Calu3 (cell line): ENCODE measurements at places on chromosomes 3 and 15. TPM values are rescaled to one million over a fixed set of nuclear protein-coding genes. Genes with fewer than 3 reads are reported as not detected.

OR5H2 gene
- not detected in 2 replicates for total RNA-seq

DNA sequence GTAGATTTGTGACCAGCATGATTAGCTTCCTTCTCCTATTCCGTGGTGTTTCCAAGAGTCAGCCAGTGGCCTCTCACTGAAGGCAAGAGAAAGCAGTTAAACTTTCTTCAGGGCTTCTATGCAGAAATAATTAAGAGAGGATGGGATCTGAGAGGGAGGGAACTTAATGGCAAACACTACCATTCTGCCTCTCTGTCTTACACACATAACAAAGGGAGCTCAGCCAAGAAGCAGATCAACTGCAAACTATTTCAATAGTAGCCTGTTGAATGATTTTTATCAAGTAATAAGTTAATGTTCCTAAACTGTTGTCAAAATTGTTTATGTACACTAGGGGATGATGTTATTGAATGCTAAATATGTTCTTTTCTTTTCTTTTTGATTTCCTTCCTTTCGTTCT, 11.8 kb downstream of the OXSR1 start:
- H3K4me1 ChIP-seq: peaks cover 27% of the 10 kb centered on the region
- no peak overlapping the region for H3K4me3 ChIP-seq
- H3K27me3 ChIP-seq: no peaks in the 10 kb centered on the region
- H3K36me3 ChIP-seq: peaks cover 9% of the 10 kb centered on the region
- H3K27ac ChIP-seq: no peak overlapping the region
- DNase-seq: no peak

- H3K4me1 ChIP-seq: no peaks in the 10 kb centered on the region
- no peak for DNase-seq
- no peak overlapping the region for H3K27ac ChIP-seq
- H3K27me3 ChIP-seq: no peaks in the 10 kb centered on the region
- H3K36me3 ChIP-seq: peaks cover 4% of the 10 kb centered on the region
These were observed 73.0 kb downstream of the SPRED1 start for GRCh38 chr15:38325648-38325990.

DNA sequence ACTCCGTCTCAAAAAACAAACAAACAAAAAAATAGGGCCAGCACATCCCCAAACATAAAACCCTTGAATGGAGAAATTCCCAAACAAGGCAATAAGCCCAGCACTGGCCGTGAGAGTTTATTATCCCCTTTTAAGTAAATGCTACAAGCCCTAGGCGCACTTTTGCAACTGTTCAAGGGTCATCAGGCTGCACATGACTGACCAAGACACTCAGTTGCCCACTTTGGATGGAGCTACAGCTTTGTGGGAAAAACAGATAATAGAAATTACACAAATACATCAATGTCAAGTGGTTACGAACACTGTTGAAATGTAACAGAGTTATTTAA, 33.7 kb upstream of the ZNF445 start:
- H3K4me1 ChIP-seq: peaks cover 8% of the 10 kb centered on the region
- no peak for DNase-seq
- H3K36me3 ChIP-seq: peaks cover 20% of the 10 kb centered on the region
- H3K4me3 ChIP-seq: peak overlapping the region; percentile 88
- peak overlapping the region; percentile 87 for H3K27ac ChIP-seq

- no peaks in the 10 kb centered on the region for H3K27me3 ChIP-seq
- no peak for DNase-seq
- no peak overlapping the region for H3K4me3 ChIP-seq
- peaks cover 5% of the 10 kb centered on the region for H3K36me3 ChIP-seq
- H3K4me1 ChIP-seq: no peaks in the 10 kb centered on the region
- H3K27ac ChIP-seq: no peak overlapping the region
These were observed 5.3 kb upstream of the CPNE9 start for GRCh38 chr3:9698293-9698692.
